Aorta (tissue), 5 donors: ENCODE measurements at places on chromosomes 4 and X. TPM values are rescaled to one million over a fixed set of nuclear protein-coding genes. Genes with fewer than 3 reads are reported as not detected.

GRCh38 chr4:152939621-152940020 is 3.5 kb downstream of the FHDC1 start:
- H3K27ac ChIP-seq, result no peak overlapping the region
- H3K27me3 ChIP-seq, result no peaks in the 10 kb centered on the region
- H3K36me3 ChIP-seq, result no peaks in the 10 kb centered on the region

COL4A6 gene
- 2.7 TPM for total RNA-seq

DNA sequence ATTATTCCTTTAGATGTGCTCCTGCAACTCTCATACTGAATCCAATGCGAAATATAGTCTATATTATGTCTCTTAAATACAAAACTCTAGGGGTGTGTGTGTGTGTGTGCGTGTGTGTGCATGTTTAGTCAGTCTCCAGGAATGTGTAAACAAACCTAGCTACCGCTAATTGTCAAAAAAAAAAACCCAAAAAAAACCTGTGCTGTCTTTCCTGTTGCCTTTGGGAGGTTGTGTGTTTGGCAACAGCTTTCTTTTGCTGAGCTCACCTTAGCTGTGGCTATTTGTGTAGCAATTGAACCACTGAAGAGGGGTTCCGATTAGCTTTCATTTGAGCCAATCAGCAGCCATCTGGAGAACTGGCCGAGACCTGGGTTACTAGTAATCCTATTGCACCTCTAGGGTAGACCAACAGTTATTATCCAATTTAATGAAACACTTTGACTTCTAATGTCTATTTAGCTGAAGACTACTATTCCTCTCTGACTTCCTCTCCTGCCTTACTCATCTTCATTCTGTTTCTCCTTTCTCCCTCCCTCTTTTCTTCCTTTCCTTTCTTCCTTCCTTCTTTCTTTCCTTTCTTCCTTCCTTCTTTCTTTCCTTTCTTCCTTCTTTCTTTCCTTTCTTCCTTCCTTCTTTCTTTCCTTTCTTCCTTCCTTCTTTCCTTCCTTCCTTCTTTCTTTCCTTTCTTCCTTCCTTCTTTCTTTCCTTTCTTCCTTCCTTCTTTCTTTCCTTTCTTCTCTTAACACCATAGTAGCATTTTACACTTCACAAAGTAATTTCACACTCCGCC is 471.1 kb downstream of the GBA3 start:
- no peak overlapping the region for H3K4me3 ChIP-seq
- H3K27me3 ChIP-seq, result no peaks in the 10 kb centered on the region

DNA sequence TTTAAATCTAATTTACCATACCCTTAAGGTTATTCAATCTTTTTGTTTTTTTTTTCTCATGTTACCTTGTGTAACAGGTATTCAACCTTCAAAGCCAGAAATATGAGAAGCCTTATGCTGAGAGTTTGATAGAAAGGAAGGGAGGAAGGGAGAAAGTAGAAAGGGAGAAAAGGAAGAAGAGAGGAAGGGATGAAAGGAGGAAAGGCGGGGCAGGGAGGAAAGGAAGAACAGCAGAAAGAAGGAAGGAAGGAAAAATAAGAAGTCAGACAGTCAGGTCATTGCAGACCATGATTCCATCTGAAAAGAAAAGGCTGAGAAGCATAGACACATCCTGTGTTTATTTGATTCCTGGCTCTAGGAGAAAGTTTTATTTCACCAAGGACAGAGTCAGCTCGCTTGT is 30.9 kb downstream of the RTL9 start:
- no peak overlapping the region for H3K27ac ChIP-seq
- no peaks in the 10 kb centered on the region for H3K36me3 ChIP-seq
- H3K27me3 ChIP-seq, result no peaks in the 10 kb centered on the region
- DNase-seq, result no peak
